Activated CD4-positive, alpha-beta T cell treated with anti-CD3 and anti-CD28 coated beads, Interleukin-2, amount 10 ng/mL, durations not matched to agents 24 days and 14 days (primary cell): ENCODE measurements at places on chromosomes 2 and 18.

DNA sequence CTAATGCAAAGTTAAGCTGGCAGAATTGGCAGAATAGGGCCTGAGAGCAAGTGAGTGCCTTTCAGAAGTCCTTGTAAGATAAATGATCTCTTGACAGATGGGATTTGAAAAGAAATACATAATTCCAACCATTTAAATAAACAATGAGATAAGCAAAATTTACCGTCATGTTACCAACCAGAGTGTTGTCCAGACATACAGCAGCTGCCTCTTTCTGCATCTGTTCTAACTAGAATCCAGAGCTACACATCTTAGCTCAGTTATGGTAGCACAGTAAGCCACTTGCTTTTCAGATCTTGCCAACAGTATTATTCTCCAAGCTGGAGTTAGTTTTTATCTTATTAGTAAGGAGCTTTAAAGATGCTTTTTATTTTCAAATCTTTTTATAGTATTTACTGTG lies 179.6 kb downstream of the BARD1 start:
- no peak for DNase-seq

DNA sequence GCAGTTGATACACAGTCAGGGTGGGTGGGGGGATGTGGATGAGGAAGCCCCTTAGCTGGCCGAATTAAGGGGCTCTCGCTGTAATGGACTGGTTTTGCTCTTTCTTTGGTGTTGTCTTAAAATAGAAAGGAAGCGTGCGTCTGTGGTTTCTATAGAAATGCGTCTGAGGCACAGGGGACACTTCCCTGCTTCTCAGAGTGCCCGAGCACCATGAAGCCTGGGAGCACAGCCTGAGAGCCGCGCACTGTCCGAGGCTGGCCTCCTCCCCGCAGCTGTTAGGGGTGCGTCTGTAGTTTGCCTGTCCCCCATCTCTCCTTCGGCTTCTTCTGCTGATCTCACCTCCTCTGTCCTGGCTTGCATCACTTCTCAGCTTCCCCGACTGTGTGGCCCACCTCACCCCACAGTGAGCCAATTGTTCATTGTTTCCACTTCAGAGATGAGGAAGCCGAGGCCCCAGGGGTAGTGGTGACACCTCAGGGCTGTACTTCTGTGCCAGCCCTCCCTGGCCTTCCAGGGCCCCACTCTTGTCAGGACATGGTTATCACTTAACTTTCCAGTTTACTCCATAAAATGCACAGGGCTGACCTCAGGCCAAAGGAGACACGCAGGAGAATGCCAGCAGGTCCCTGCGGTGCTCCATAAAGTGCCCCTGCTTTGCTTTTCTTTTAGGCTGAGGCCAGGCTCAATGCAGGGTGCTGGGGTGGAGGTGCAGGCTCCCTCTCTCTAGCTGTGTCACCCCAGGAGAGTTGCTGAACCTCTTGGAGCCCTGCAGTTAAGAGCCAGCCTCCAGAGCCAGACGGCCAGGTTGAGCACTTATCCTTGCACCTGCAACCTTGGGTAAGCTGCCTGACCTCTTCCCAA lies 210.6 kb downstream of the SEPTIN10 start:
- DNase-seq, result no peak

DNA sequence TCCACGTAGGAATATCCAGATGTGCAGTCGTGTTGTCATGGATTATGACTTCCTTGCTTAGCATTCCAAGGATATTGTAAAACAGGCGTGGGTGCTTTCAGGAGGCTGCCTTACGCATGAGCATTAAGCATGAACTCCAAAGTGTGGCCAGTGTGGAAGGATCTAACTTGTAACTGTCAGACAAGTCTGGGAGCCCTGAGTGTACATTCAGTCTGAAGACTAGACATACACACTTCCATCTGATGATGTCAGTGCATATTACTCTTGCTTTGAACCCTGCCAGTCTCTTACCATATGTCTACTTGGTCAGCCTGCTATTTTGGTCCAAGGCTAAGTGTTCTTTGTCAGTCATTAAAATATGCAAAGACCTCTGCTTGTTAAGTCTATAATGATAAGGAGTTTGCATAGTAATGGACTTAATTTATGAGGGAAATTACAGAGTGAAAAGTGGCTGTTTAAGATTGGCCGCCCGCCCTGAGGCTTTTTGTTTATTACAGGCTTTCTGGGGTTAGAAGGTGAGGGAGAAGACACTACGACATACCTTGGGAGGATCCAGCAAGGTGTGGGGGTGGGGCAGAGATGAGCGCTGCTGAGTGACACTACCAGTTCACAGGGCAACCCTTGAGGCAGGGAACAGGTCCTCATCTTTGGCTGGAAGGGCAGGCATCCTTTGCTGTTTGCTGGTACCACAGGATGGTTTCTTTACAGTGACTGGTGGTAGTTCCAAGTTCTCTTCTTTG lies 48.3 kb downstream of the CABLES1 start:
- no peak for DNase-seq

DNA sequence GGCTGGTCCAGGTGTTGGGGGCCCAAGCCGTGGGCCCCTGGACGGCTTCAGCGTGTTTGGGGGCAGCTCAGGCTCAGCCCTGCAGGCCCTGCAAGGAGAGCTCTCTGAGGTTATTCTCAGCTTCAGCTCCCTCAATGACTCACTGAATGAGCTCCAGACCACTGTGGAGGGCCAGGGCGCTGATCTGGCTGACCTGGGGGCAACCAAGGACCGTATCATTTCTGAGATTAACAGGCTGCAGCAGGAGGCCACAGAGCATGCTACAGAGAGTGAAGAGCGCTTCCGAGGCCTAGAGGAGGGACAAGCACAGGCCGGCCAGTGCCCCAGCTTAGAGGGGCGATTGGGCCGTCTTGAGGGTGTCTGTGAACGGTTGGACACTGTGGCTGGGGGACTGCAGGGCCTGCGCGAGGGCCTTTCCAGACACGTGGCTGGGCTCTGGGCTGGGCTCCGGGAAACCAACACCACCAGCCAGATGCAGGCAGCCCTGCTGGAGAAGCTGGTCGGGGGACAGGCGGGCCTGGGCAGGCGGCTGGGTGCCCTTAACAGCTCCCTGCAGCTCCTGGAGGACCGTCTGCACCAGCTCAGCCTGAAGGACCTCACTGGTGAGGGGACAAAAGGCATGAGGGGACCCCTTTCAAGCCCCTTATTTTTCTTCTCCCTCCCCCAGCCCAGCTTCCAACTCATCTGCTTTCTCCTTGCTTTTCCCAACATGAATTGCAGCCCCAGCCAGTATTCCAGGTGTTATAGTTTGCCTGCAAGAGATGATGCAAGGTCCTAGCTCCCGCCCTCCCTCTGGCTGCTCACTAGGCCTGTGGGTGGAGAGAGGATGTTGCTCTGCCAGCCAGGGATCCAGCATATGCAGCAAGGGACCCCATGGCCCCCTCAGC lies 2.9 kb upstream of the KHK start:
- peak; percentile 57 for DNase-seq

GRCh38 chr2:32358111-32358482 lies 1.3 kb downstream of the BIRC6 start:
- DNase-seq, result no peak

- no peak for DNase-seq
Observed at GRCh38 chr2:178392215-178392614, 58.8 kb downstream of the PRKRA start.

DNA sequence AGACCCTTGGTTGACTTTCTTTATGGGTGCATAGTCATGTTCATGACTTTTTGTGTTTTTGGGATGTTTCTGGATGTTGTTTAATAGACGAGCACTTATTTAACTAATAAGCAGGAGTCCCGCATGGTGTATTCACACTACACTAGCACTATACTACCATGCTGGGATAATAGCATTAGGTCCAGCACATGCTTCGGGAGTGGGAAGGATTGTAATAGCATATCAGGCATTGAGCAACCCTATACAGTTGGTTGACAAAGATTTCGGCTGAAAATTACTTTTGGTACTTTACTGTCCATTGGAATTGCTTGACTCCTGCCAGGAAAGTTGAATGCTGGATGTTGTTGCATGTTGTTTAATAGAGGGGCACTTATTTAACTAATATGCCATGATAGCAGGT lies 2.8 kb downstream of the SH3RF3 start:
- no peak for DNase-seq

DNA sequence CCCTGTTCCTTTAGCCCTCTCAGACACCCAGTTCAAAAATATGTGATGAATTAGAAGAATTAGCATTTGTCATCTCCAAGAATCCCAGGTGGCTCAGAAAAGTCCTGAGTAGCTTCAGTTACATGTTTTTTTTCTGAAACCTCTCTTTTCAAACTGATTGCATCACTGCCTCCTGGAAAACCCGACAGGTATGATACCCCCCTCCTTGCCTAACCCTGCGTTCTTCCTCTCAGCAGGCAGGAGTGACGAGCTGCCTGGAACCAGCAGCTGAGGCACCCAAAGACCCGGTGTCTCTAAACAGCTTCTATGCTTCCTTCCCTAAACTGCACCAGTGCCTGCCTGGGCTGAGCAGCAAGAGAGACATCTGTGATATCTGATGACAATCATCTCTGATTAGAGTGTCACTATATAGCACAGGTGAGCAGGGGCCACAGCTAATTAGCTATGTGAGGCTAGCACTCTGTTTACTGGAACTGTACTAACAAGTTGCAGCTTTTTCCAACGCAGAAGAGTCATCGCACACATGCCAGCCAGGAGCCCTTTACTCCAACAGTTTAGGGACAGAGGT lies 376.4 kb upstream of the ATP5MC3 start:
- no peak for DNase-seq

- DNase-seq, result no peak
Observed at GRCh38 chr2:14189929-14190328, 442.6 kb upstream of the LRATD1 start.

DNA sequence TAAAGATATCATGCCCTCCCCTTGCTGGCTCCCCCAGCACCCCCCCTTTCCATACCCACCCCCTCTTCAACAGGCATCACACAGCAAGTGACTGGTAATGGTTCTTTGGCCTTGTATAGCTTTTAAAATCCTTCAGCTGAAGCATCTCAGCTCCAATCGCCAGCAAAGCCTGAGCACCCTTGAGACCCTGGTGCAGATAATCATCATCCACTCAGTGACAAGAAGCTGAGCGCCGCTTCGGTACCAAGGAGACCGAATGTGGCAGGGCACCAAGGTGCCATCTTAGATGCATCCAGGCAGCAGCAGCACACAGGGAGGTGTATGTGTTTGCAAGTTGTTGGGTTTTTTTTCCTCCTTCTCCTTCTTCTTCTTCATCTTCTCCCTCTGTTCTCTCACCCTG lies 232.7 kb downstream of the BCL11A start:
- no peak for DNase-seq

GRCh38 chr2:221420245-221420644 lies 151.9 kb downstream of the EPHA4 start:
- peak; percentile 68 for DNase-seq

DNA sequence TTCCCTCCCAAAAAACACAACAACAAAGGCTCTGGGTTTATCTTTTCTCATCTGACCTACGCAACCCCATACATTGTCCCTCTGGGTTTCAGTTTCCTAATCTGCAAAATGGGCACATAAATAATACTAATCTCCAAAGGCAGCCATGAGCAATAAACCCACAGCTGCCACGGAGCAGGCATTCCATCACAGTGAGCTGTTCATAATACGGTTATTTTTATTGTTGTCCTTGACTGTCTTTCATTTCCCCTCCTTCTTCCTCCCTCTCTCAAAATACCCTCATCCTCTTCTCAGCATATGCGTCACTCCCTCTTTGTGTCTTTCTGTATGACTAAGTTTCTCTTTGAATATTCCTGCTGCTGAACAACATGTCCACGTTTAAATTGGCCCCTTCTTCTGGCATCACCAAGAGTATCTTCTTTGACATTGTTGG lies 129.8 kb upstream of the CAB39 start:
- DNase-seq, result peak; percentile 72

GRCh38 chr2:168749297-168749696 lies 53.1 kb upstream of the NOSTRIN start:
- DNase-seq, result no peak

GRCh38 chr2:201402651-201403562 lies 45.8 kb upstream of the FLACC1 start:
- DNase-seq, result no peak

DNA sequence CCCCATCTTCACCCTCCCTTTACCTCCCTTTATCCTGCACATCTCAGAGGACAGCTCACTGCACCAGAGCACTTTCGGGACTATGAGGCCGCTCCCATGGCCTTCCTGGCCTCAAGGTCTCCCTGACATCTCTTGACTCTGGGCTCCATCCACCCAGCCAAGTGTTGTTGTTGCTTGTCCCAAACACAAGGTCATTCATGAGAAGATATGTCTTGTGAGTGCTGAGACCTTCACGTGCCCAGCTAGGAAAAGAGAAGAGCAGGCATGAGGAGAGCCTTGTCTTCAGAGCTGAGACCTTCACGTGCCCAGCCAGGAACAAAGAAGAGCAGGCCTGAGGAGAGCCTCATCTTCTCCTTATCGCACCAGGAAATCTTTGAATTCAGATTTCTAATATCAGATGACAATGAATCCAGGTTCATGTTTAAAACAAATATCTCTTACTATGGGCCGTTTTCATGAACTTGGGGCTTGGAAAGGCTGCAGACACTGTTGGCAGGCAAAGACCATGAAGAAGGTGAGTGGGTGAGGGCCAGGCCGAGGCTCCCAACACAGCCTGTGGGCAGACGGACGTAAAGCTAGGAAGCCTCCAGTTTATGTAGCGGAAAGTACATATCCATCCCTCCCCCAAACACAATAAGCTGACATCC lies 256.1 kb downstream of the NDUFA10 start:
- no peak for DNase-seq

GRCh38 chr2:105869341-105869740 lies 124.6 kb downstream of the NCK2 start:
- DNase-seq, result no peak

DNA sequence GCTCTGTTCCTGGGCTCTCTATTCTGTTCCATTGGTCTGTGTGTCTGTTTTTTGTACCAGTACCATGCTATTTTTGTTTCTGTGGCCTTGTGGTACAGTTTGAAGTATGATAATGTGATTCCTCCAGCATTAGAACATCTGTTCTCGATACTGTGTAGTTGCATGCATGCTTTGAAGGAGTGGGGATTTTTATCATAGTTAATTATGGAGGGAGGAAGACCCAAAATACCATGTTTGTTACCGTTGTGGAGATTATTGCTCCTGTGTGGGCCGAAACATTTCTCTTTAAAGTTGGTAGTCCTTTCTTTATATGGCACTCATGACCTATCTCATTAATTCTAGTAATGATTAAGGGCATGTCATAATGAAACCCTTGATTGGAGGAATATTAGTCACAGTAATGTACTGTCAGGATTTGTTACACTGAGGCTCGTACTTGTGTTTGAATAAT lies 87.6 kb downstream of the TTC27 start:
- no peak for DNase-seq

GRCh38 chr2:66566726-66567399 lies 131.9 kb downstream of the MEIS1 start:
- DNase-seq, result no peak

DNA sequence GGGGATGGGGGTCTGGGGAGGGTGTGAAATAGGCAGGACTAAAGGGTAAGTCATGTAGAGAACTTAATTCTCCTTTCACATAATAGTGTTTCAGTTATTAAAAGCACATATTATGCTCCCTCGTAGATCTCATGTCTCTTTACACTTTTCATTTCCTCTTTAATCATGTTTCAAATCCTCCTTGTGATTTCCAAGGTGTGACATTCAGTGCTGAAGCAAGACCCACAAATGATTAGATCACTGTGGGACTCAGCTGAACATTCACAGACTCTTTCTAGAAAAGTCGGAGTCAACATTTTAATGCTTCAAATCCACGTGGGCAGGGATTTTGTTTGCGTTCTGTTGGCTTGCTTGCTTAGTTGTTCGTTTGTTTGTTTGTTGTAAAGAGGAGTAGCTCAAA lies 34.7 kb upstream of the CALCRL start:
- no peak for DNase-seq

GRCh38 chr2:28366496-28367282 lies 26.0 kb upstream of the FOSL2 start:
- DNase-seq, result peak; percentile 90
